ENCODE measurements at places on chromosomes 2 and 18.

GRCh38 chr2:156526950-156527636, 90.9 kb downstream of the GPD2 start:
- no peak overlapping the region for H3K27ac ChIP-seq
- no peak for DNase-seq
- H3K36me3 ChIP-seq, result no peaks in the 10 kb centered on the region
- no peaks in the 10 kb centered on the region for H3K4me1 ChIP-seq
- H3K4me3 ChIP-seq, result no peak overlapping the region
- H3K27me3 ChIP-seq, result no peaks in the 10 kb centered on the region

- no peak overlapping the region for H3K4me3 ChIP-seq
- no peaks in the 10 kb centered on the region for H3K36me3 ChIP-seq
- H3K27me3 ChIP-seq, result no peaks in the 10 kb centered on the region
- H3K4me1 ChIP-seq, result no peaks in the 10 kb centered on the region
Measured at GRCh38 chr2:31297751-31298150, 63.8 kb downstream of the EHD3 start.

GRCh38 chr18:75226286-75226955, 15.8 kb downstream of the TSHZ1 start:
- H3K27me3 ChIP-seq, result no peaks in the 10 kb centered on the region
- peak overlapping the region; percentile 22 for H3K27ac ChIP-seq
- no peak for DNase-seq
- H3K4me1 ChIP-seq, result peaks cover 31% of the 10 kb centered on the region

GRCh38 chr2:12169721-12170120, 423.3 kb downstream of the LPIN1 start:
- H3K4me1 ChIP-seq, result peaks cover 23% of the 10 kb centered on the region
- peak; percentile 85 for DNase-seq
- no peaks in the 10 kb centered on the region for H3K36me3 ChIP-seq
- no peaks in the 10 kb centered on the region for H3K27me3 ChIP-seq
- H3K27ac ChIP-seq, result peak overlapping the region; percentile 97
- H3K4me3 ChIP-seq, result no peak overlapping the region

- no peak for DNase-seq
- H3K36me3 ChIP-seq, result no peaks in the 10 kb centered on the region
- H3K27me3 ChIP-seq, result no peaks in the 10 kb centered on the region
- no peak overlapping the region for H3K4me3 ChIP-seq
Measured at GRCh38 chr2:36704475-36705150, 8.1 kb downstream of the VIT start.

- H3K4me1 ChIP-seq, result peaks cover 29% of the 10 kb centered on the region
- no peaks in the 10 kb centered on the region for H3K36me3 ChIP-seq
- DNase-seq, result no peak
- H3K27me3 ChIP-seq, result peaks cover 4% of the 10 kb centered on the region
- no peak overlapping the region for H3K27ac ChIP-seq
Measured at GRCh38 chr2:219437141-219437540, 2.5 kb downstream of the SPEG start.

- H3K4me3 ChIP-seq, result no peak overlapping the region
- no peaks in the 10 kb centered on the region for H3K4me1 ChIP-seq
- H3K27me3 ChIP-seq, result no peaks in the 10 kb centered on the region
- DNase-seq, result no peak
- H3K27ac ChIP-seq, result no peak overlapping the region
- H3K36me3 ChIP-seq, result no peaks in the 10 kb centered on the region
Measured at GRCh38 chr2:203383038-203383437, 54.8 kb downstream of the ABI2 start.

- no peaks in the 10 kb centered on the region for H3K27me3 ChIP-seq
- H3K4me3 ChIP-seq, result no peak overlapping the region
- no peak for DNase-seq
- no peaks in the 10 kb centered on the region for H3K36me3 ChIP-seq
- H3K27ac ChIP-seq, result no peak overlapping the region
Measured at GRCh38 chr18:30486856-30487255, 555.7 kb downstream of the DSC3 start.

- H3K4me1 ChIP-seq, result no peaks in the 10 kb centered on the region
- no peaks in the 10 kb centered on the region for H3K36me3 ChIP-seq
- no peak overlapping the region for H3K4me3 ChIP-seq
- H3K27ac ChIP-seq, result no peak overlapping the region
- peaks cover 34% of the 10 kb centered on the region for H3K27me3 ChIP-seq
- no peak for DNase-seq
Measured at GRCh38 chr2:13014783-13015182, 298.0 kb downstream of the TRIB2 start.

DNA sequence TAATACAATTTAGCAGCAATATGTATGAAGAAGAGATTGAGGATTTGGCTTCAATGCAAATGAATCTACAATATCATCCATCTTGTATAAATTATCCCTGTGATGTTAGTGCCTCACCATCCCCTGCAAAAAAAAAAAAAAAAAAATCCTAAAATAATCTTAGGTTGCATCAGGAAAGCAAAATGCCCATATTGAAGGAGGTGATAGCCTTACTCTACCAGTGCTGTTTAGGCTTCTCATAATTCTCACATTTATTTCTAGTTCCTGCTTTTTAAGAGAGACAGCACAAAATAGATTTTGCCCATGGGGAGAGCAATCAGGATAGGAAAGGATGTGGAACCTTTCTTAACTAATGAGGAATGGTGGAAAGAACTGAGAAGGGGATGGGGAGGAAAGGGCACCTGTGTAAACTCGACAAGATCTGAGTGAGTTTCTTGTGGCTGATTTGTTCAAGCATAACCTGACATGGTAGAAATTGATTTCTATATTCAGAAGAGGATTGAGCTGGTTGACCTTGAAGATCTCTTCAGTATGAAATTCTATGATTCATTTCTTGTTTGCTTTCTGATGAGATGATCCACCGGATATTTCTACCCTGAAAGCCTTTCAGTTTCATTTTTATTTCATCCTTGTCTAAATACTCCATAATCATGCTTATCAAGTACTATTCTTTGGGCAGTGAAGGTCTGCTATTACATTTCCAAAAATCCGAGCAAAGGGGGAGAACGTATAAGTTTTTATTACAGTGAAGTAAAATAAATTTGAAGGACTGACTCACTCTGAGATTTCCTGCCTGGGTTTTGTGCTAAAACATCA, 391.2 kb downstream of the PTPRM start:
- H3K27me3 ChIP-seq, result no peaks in the 10 kb centered on the region
- peak overlapping the region; percentile 72 for H3K27ac ChIP-seq
- H3K4me3 ChIP-seq, result peak overlapping the region; percentile 67
- peaks cover 12% of the 10 kb centered on the region for H3K4me1 ChIP-seq
- no peaks in the 10 kb centered on the region for H3K36me3 ChIP-seq

DNA sequence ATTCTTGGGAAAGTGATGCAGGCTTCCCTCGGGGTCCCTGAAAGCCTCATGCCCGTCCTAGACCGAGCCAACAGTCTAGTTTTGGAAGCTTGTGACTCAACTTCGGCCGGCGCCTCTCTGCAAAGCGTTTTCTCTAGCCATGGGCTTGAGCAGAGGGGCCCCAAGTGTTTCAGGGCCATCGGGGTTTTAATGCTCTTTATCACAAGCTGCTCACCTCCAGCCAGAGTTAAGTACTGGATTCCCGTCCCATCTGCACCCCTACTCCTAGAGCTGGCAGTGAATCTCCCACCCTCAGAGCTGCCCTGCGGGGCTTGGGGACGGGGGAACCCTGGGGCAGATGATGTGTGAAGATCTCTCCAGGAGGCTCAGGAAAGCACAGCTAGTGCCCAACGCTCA, 7.3 kb downstream of the RAX start:
- H3K4me3 ChIP-seq, result no peak overlapping the region
- no peak overlapping the region for H3K27ac ChIP-seq
- no peaks in the 10 kb centered on the region for H3K4me1 ChIP-seq
- H3K36me3 ChIP-seq, result no peaks in the 10 kb centered on the region

DNA sequence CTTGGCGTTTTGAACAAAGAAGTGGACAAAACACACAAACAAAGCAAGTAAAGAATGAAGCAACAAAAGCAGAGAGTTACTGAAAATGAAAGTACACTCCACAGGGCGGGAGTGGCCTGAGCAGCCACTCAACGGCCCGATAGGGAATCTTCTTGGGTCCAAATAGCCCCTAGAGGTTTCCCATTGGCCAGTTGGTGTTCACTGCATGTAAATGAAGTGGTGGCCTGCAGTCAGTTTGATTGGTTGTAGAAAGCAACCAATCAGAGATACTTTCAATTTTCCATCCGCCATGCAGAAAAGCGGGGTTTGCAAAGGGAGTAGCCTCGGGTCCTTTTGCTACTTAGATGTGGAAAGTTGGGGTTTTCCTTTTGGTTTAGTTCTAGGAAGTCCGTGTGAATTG, 31.6 kb downstream of the CYBRD1 start:
- peak overlapping the region; percentile 52 for H3K4me3 ChIP-seq
- peak overlapping the region; percentile 36 for H3K27ac ChIP-seq
- H3K27me3 ChIP-seq, result no peaks in the 10 kb centered on the region
- H3K4me1 ChIP-seq, result peaks cover 10% of the 10 kb centered on the region

DNA sequence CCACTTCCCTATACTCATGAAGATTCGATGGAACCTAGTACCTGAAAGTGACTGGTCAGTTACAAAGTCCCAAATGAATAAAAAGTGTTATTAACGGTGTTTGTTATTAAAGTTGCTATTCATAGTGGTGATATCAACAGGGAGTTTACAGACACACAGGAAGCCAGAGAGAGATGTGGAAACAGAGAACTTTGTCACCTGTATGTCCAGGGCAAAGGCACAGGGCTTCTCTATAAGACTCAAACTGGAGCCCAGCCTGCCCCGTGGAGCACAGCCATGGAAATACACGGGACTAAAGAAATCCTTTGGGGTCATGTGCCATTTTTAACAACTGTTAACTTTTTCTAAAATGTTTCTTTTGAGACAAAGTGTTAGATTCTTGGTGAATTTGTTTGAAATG, 68.5 kb downstream of the KLF7 start:
- no peaks in the 10 kb centered on the region for H3K27me3 ChIP-seq
- H3K27ac ChIP-seq, result no peak overlapping the region
- H3K36me3 ChIP-seq, result peaks cover 13% of the 10 kb centered on the region

GRCh38 chr2:195472501-195473234, 184.4 kb upstream of the SLC39A10 start:
- no peak overlapping the region for H3K4me3 ChIP-seq
- no peak for DNase-seq
- no peak overlapping the region for H3K27ac ChIP-seq

GRCh38 chr2:181036848-181037603, 56.6 kb downstream of the UBE2E3 start:
- no peaks in the 10 kb centered on the region for H3K27me3 ChIP-seq
- DNase-seq, result peak; percentile 13

DNA sequence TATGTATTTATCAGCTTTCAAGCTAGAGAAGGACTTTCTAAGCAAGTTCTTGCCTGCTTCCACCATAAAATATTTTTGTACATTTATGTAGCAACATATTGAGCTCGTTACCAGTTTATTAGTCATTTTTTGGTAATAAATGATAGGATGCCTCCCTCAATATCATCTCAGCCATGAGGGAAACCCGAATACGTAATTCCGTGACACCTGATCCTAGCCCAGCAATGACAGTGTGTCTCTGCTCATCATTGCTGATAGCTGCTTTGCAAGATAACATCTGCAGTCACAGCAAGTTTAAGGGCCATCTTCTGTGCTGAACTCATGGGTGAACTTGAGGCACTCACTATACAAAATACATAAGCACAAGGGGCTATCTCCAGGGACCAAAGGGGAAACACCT, 62.2 kb downstream of the COL6A3 start:
- no peak overlapping the region for H3K4me3 ChIP-seq
- peak; percentile 48 for DNase-seq
- H3K36me3 ChIP-seq, result peaks cover 97% of the 10 kb centered on the region
- no peaks in the 10 kb centered on the region for H3K27me3 ChIP-seq
- H3K4me1 ChIP-seq, result peaks cover 23% of the 10 kb centered on the region

DNA sequence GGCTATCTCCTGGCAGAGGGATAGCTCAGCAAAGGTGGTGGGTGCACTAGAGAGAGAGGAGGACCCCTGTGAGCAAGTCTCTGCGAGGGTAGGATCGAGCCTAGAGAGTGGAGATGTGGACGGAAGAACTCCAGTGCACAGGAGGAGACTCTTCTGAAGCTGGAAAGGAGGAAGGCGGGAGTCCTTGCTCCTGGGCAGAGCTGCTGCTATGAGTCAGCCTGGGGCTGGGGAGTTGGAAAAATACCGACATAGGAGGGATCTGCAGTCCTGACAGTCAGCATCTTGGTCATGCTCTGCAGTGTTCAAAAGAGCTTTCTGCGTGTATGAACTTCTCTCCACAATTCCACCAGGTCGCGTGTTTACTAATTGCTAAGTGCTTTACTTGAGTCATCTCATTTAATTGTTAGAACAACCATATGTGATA, 233.8 kb downstream of the LDLRAD4 start:
- H3K4me1 ChIP-seq, result peaks cover 7% of the 10 kb centered on the region
- no peaks in the 10 kb centered on the region for H3K27me3 ChIP-seq

GRCh38 chr2:25230198-25230947, 62.0 kb upstream of the POMC start:
- H3K4me1 ChIP-seq, result peaks cover 27% of the 10 kb centered on the region
- no peak overlapping the region for H3K27ac ChIP-seq
- peaks cover 15% of the 10 kb centered on the region for H3K36me3 ChIP-seq
- DNase-seq, result peak; percentile 49
- no peak overlapping the region for H3K4me3 ChIP-seq

- peaks cover 12% of the 10 kb centered on the region for H3K4me1 ChIP-seq
- no peak overlapping the region for H3K4me3 ChIP-seq
- H3K27ac ChIP-seq, result peak overlapping the region; percentile 55
Measured at GRCh38 chr2:188199716-188200128, 92.0 kb upstream of the GULP1 start.

- peaks cover 27% of the 10 kb centered on the region for H3K36me3 ChIP-seq
- no peaks in the 10 kb centered on the region for H3K4me1 ChIP-seq
- H3K27me3 ChIP-seq, result no peaks in the 10 kb centered on the region
- no peak overlapping the region for H3K27ac ChIP-seq
- DNase-seq, result no peak
Measured at GRCh38 chr2:47414682-47415458, 11.9 kb downstream of the MSH2 start.

DNA sequence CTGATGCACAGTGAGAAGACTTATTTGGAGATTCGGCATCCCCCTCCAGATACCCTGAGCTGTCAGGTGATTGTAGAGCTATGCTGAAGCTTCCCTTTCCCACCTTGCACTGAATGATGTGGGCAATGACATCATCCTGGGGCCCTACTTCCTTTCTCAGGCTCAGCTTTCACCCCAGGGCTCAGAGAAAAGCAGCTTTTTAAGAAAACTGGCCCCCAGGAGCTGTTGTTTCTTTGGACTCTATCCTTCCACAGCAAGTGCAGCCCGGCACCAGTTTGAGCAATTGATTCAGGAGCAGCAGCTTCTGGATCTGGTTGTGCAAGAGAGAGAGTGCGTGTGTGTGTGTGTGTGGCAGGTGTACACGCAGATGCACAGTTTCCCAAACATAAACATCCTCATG, 251.3 kb downstream of the ANAPC1 start:
- H3K4me3 ChIP-seq, result no peak overlapping the region
- H3K27ac ChIP-seq, result no peak overlapping the region
- H3K4me1 ChIP-seq, result no peaks in the 10 kb centered on the region
- no peaks in the 10 kb centered on the region for H3K27me3 ChIP-seq
- H3K36me3 ChIP-seq, result no peaks in the 10 kb centered on the region

- H3K4me1 ChIP-seq, result peaks cover 21% of the 10 kb centered on the region
- H3K27me3 ChIP-seq, result no peaks in the 10 kb centered on the region
- no peak overlapping the region for H3K27ac ChIP-seq
- no peak overlapping the region for H3K4me3 ChIP-seq
- DNase-seq, result no peak
Measured at GRCh38 chr2:46018773-46019591, 278.2 kb upstream of the EPAS1 start.

GRCh38 chr18:37393945-37394609, 171.5 kb downstream of the CELF4 start:
- H3K36me3 ChIP-seq, result no peaks in the 10 kb centered on the region
- peaks cover 5% of the 10 kb centered on the region for H3K4me1 ChIP-seq
- H3K27ac ChIP-seq, result peak overlapping the region; percentile 63

Measured in osteoblast (primary cell).